ENCODE measurements at places on chromosomes 5 and 9.
A peak's percentile ranks its signal among the peaks of the same experiment; 100 is the strongest.

- DNase-seq: no peak
Measured at GRCh38 chr5:354581-355378, 33.3 kb downstream of the AHRR start.

- no peak for DNase-seq
Measured at GRCh38 chr5:109105631-109106267, 304.0 kb downstream of the PJA2 start.

DNA sequence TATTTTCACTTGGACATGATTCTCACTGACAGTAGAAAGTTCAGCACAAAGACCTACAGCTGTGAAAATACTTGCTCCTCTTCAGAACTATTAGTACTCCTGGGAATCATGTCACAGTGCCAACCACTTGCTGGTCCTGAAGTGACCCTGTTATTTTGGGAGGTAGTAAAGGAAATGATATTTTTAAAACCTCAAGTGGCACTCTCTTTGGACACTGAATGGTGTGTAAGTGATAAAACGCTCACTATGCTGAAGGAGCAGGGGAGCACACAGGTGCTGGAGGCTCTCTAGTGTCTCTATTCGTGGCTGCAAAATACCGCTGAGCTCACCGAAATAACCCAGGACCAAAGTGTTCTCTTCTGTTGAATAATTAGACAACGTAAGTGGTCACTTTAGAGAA lies 76.9 kb upstream of the SPATA31D4 start:
- no peak for DNase-seq

- no peak for DNase-seq
Measured at GRCh38 chr5:103840600-103840999, 278.0 kb upstream of the NUDT12 start.

DNA sequence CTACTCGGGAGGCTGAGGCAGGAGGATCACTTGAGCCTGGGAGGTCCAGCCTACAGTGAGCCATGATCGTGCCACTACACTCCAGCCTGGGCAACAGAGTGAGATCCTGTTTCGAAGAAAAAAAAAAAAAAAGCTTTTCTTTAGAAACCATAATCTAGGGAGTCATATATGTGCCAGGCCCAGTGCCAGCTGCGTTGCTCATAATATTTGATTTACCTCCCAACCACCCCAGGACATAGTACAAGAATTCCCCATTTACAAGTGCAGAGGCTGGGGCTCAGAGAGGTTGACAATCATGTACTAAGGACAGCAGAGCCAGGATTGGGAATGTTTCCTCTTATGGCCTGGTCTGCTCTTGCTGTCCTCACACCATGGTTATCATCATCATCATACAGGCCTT lies 25.1 kb upstream of the TRIM14 start:
- no peak for DNase-seq

DNA sequence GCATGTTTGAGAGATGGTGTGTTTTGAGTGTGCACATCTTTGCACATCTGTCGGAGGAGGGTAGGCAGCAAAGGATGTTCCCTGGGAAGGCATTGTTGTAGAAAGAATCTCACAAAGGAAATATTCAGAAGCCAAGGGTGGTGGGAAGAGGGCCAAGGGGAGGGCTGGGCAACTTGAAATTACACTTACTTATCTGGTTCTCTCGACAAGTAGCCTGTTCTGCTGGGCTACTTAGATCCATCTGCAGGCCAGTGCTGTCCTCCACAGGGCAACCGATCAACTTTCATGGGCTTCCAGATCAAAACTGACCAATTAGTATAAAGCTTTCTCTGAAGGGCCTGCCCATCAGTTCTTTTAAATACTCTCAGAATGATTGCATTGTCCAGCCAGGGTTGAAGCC lies 495.2 kb downstream of the GADD45G start:
- DNase-seq: no peak

GRCh38 chr9:7178729-7179128 lies 421.0 kb downstream of the KDM4C start:
- no peak for DNase-seq

- no peak for DNase-seq
Measured at GRCh38 chr5:79795764-79796398, 106.2 kb downstream of the CMYA5 start.

DNA sequence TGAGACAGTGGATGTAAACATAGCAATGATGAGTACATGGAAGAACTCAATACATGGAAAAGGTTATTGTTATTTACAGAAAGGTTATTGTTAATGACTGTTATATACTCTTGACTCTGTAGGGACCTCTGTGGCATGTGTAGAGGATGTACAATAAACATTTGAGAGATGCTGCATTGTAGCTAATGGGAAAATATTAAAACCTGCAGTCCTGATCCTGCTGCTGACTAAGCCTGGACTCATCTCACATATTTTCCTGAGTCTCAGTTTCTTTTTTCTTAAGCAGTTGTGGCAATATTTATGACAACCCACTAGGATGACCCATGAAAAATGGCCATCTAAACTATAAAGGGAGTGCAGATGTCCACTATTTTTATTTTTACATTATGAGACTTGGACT lies 75.4 kb downstream of the DOCK2 start:
- no peak for DNase-seq

GRCh38 chr5:6185574-6185973 lies 192.8 kb downstream of the MED10 start:
- DNase-seq: no peak

DNA sequence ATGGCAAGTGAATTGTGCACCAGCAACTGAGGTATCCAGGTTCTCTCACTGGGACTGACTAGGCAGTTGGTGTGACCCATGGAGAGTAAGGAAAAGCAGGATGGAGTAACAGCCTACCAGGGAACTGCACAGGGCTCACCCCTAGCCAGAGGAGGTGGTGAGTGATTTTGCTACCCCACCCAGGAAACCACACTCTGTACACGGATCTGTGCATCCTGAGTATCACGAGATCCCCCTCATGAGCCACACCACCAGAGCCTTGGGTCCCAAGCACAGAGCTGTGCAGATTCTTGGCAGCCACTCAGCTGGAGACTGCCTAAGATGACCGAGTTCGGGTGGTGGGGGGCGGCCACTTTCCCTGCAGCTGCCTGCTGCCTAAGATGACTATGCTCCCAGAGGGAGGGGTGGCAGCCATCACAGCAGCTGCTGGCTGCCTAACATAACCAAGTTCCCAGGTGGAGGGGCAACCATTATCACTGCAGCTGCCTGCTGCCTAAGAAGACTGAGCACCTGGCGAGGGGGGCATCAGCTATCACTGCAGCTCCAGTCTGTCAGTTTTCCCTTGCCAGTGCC lies 48.4 kb upstream of the EFNA5 start:
- no peak for DNase-seq

DNA sequence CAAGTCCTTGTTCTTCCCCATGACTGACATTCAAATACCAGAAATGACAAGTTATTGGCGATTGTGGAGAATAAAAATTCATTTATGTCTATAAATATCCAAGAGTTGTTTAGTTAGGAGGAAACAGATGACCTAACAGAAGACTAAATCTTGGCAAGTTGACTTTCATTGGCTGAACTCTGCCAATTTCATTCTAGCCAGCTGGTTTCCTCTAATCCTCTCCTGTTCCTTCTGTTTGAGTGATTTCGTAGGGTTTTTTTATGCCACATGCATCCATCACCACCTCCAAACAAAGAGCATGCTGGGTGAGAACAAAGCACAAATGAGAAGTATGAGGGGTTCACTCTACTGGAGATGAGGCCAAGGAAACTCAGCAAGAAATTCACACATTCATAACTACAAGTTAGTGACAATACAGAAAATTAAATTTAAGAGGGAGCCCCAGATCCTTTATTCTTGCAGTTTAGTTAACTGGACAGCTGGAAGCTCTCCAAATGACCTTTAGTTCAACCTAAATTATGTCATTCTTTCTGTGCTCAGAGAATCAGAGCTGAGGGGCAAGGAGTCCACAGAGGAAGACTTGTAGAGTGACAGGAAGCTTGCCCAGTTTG lies 932.0 kb downstream of the TLE4 start:
- no peak for DNase-seq

GRCh38 chr5:143101725-143102386 lies 301.6 kb downstream of the NR3C1 start:
- no peak for DNase-seq

GRCh38 chr9:130693426-130694191 lies at the start of gene EXOSC2:
EXOSC2 (plus strand) TSS chr9:130693780; CDS start chr9:130693792, 12 bp downstream.
- DNase-seq: peak; percentile 96

DNA sequence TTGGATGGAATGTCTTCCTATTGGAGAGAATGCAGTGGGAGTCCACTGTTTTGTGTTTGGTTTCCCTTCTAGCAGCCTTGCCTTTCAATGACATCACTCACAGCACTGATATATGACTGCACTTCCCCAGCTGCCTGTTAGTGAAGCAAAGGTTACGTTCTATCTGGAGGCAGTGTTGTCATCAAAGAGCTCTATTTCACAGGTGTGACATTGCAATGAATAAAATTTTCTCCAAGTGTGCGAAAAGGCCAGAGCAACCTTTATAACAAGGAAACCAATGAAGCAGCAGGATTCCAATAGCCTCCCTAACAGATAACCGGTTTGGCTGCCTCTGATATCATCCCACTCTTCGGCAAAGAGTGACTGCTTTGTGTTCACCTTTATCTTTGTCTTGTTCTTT lies 523.5 kb upstream of the ZNF608 start:
- DNase-seq: no peak

DNA sequence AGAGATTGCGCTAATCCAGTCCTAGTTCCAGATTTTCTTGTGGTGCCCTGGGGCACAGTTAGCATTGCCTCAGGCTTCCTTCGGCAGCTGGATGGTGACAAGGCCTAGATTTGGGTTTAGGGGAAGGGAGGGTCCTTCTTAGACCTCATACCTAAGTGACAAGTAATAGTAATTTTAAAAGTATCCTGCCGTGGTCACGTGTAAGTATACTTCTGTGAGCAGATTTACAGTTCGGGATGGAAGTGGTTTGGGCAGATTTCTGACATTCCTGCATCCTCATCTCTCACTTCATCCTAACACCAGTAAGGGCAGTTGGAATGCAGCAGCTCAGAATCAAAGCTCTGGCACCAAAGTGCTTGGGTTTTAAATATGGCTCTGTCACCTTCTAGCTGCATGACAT lies 71.6 kb downstream of the LRRC70 start:
- DNase-seq: no peak

DNA sequence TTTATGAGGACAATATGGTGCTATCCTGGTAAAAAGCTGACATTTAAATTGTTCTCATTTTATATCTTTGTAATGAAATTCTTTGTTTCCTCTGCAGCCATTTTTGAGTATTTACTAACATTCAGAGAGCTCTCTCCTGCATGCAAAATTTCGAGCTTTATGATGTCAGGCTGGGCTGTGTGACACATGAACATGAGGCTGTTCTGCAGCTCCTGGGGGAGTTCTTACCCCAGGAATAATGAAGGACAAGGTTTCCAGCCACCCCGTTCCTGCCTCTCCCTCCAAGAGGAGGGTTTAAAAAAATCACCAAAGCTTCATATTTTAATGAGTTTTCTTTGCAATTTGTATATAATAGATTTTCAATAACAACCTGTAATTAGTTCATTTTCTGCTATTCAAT lies 252.4 kb downstream of the HSPA4 start:
- DNase-seq: no peak

DNA sequence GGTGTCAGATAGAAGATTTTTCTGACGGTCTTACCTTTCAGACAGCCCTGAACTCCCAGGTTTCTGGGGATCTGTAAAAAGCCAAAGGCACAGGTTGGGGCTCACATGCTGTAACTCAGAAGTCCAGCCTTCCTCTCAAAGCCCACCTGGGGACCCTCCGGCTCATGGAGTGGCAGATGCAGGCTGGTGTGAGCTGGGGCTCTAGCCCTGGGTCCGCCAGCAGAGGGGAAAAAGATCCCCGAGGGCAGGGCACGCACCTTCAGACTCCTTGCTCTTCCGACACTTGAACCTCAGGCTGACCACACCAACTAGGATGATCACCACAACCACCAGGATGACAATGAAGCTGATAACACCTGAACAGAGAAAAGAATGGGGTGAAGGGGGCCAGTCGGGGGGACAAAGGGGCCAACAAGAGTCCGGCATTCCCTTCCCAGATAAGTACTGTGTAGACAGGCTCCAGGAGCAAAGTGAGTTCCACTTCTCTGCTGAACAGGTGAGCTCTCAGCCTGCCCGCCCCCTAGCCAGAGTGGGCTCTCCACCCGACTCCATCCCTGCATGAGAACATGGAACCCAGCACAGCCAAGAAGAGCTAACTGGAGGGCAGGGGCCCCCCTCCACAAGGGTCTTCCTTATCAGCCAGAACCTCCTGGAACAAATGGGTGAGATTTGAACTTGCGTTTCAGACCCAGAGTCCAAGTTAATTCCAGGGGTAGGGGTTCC lies 7.8 kb downstream of the ECSCR start:
- no peak for DNase-seq

DNA sequence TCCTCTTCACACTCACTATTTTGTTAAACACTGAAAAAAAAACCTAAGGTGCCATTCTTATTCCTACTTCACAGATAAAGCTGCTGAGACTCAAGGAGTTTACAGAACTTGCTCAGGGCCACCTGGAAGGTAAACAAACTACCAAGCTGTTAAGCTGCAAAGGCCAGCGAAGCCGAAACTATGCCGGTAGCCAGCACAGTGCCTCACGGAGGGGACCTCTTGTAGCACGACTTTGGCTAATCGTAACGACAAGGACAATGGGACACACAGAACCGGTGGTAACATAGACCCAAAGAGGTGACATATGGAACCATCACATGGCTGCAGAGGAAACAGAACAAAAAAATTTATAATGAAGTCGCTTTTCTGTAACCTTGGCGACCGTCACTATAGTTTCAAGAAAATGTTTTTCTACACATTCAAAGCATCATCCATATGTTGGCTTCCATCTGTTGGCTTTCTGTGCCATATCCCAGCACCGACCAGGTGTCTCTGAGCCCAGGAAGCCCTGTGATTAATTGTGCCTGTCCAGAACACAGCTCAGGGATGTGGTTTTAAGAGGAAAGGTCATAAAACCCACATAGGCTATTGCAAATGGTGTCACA lies 60.3 kb downstream of the S1PR3 start:
- no peak for DNase-seq

DNA sequence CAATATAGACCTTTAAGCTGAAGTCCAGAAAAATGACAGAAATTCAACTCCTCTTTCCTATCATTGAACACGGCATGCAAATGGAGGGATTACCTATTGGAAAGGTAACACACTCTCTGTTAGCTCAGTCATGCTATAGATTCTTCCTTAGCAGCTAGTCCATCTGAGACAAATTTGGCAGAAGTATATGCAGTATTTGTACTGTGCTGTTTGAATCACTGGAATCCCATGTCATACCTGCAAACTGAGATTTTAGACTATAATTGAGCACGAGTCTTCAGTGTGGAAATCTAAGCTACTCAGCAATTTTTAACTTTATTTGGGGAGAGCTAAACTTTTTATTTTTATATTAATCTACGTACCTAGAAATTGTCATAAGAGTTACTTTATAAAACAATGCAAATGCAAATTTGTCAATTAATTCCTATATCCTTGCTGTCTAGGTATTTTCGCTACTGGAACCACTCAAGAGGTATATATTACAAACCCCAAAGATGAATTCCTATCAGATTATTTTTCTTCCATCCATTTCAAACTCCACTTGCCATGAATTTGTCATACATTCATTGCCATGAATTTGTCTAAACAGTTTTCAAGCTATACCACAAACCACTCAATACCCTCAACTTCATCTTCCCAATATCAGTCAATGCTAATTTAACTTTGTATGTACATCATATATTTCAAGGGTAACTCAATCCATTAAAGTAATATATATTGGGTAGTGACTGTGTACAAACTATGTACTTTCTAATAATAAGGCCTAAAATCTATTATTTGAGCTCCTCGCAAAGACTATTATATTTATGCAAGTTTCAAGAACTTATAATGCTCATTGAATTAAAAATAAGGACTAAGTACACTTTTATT lies 224.8 kb downstream of the MEF2C start:
- no peak for DNase-seq

All from anterior cingulate cortex (tissue), 58 donors.